ENCODE measurements at places on chromosomes 7 and 10.

- no peak for DNase-seq
These were observed 594.2 kb downstream of the KCNMA1 start for GRCh38 chr10:77043420-77043763.

DNA sequence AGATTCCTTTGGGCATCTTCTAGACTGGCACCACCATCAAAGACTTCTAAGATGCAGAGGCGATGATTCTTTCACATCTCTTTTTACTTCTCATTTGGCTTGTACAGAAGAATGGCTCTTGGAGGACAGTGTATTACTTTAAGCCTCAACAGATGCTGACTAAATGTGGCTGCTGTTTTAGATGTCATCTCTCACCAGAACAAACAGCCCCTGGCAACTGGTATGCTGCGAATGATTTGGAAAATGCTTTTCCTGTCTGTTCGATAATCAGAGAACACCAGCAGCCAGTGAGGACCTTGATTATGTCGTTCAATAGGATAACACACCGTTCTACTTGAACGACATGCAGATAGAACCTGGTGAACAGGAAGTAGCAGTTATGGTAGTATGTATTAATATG is 131.8 kb downstream of the RNF216 start:
- DNase-seq: no peak

GRCh38 chr7:96075510-96076349 is 246.2 kb downstream of the SLC25A13 start:
- peak; percentile 27 for DNase-seq

DNA sequence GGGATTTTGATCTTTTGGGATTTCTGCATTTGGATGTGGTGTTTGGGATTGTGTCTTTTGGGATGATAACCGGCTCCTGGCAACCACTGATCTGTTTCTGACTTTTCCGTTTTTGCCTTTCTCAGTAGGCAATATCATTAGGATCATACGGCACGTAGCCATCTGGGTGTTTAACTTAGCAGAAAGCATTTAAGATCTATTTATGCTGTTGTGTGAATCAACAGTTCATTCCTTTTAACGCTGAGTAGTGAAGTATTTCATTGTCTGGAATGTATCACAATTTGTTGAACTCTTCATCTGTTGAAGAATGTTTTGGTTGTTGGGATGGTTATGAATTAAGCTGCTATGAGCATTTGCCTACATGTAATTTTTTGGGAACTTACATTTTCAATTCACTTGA is 459.6 kb downstream of the SDK1 start:
- no peak for DNase-seq

GRCh38 chr10:23376229-23376655 is 31.6 kb upstream of the C10orf67 start:
- no peak for DNase-seq

- peak; percentile 75 for DNase-seq
These were observed 8.5 kb upstream of the IL2RA start for GRCh38 chr10:6070660-6071059.

GRCh38 chr7:79403451-79403850 is 50.0 kb downstream of the MAGI2 start:
- no peak for DNase-seq

- DNase-seq: peak; percentile 12
These were observed 179.5 kb upstream of the IMMP2L start for GRCh38 chr7:111741811-111742240.

DNA sequence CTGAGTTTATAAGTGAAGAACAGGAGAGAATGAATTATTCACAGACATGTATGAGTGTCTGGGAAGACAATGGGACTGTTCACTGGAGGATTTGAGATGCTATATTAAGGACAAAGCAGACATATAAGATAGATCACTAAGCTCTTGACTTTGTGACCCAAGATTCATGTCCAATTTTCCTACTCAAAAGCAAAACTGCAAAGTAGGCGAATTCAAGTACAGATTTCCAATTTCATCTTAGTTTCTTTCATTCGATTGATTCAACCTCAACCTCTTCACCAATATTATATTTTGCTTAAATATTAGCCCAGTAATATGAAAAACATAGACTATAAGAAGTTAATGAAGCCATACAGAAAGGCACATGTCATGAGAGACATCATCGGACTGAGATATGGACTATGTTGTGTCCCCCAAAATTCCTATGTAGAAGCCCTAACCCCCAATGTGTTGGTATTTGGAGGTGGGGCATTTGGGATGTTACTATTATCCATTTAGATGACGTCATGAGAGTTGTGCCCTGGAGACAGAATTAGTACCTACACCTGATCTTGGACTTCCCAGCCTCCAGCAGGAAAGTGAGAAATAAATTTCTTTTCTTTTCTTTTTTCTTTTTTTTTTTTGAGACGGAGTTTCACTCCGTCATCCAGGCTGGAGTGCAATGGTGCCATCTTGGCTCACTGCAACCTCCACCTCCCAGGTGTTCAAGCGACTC is 353.7 kb upstream of the AKR1E2 start:
- no peak for DNase-seq

- DNase-seq: no peak
These were observed 27.2 kb upstream of the WNT16 start for GRCh38 chr7:121301446-121302213.

- DNase-seq: no peak
These were observed 34.4 kb downstream of the PLEKHA8 start for GRCh38 chr7:30062587-30062986.

- DNase-seq: no peak
These were observed 1199.1 kb upstream of the SORCS1 start for GRCh38 chr10:108363576-108363975.

DNA sequence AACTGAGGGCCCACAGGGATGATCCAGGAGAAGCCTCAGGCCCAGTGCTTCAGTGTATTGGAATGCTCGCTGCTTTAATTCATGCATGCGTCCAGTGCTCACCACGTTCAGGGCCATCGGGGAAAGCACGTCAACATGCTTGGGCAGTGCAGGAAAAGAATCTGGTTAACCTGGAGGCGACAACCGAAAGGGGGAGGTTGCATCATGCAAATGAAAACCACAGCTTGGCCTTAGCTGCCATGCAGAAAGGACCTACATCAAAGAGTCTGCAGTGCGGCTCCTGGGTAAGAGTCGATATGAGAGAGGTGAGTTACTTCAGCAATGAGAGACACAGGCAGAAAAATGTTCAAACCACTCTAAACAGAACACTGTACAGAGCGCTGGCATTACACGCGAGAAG is 440.1 kb downstream of the KCNMA1 start:
- DNase-seq: no peak

DNA sequence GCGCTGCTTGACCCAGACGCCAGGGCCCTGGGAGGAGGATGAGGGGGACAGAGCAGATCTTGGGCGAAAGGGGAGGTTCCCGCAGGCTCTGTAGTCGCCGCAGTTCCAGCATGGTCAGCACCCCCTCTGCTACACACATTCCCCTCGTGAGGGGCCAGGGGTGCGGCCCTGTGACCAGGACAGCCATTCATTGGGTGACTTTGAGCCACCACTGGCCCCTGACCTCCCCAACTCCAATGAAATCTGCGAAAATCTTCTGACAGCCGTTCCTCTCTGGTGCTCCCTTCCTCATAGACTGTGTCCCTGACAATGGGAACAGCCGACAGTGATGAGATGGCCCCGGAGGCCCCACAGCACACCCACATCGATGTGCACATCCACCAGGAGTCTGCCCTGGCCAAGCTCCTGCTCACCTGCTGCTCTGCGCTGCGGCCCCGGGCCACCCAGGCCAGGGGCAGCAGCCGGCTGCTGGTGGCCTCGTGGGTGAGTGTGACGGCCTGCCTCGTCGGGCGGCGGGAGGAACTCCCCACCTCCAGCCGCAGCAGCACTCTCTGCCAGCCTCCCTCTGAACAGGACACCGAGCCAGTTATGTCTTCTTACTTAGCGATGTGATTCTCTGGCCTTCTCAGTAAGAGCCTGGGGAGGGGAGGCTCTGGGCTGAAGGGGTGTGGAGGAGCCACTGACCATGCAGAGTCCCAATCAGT is 825 bp downstream of the TMEM176A start:
- DNase-seq: no peak

DNA sequence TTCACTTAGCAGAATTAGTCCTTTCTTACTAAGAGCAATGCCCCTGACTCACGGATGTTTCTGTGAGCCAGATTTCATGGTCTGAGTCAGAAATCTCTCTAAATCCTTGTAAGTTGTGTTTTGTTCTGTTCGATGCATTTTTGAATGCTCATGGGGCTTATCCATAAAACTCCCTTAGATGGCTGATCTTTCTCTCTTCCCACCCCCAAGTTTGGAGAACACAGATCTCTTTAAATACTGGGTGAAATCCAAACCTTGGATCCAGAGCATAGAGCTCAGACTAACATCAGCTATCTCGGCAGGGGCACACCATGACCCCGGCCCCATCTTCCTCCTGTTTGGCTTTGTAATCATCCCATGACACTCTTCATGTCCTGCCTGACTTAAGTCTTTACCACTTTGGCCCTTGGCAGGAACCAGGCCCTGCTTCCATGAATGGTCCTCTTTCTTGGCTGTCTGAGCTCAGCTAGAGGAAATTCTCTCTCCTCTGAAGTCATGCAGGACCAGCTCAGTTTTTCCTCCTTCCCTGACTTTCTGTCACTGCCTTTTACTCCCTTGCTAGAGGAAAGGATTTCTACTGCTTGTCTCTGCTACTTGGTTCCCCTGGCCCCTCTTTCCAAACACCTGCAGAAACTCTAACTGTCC is 120.4 kb upstream of the RAB11FIP2 start:
- no peak for DNase-seq

- no peak for DNase-seq
These were observed 25.7 kb downstream of the GPR22 start for GRCh38 chr7:107495516-107495915.

DNA sequence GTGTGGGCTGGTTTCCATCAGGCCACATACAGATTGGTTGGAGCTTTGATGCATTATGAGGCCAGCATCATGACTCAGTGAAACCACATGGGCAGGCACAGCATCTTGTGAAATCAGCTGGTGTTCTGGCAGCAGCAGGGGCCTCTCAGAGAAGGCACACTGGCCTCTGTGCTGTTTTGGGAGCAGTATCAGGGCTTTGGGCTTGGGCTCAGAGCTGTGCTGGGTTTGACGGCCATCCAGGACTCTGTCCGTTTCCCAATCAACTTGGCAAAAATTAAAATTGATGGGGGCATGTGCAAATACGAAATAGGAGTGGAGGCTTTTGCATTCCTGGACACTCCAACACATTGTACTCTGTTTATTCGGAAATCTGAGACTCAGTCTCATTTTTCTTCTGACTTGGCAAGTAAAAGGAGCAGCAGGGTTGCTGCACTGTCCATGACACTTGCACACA is 190.9 kb downstream of the BMPER start:
- DNase-seq: no peak

DNA sequence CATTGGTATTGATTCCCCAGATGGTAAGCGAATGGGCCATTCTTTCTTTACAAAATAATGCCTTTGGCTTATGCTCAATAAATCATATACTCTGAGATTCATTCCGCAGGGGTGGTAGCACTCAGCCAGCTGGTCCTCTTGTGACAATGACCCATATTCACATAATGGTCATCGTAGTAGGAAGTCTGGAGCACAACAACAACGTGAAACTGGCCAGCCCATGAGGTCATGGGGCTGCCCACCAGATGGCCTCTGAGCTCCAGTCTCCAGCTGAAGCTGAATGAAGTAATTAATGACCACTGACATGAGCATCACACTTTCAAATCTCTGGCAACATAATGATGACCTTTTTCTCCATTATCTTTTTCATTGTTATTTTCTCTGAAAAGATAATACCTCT is 42.3 kb upstream of the SORCS1 start:
- no peak for DNase-seq

All from stimulated activated CD4-positive, alpha-beta T cell treated with anti-CD3 and anti-CD28 coated beads, Interleukin-4, amount 100 ng/mL, for 48 hours (primary cell).